ENCODE measurements at places on chromosomes 12 and 14.

GRCh38 chr12:51320311-51320694 is 3.7 kb downstream of the BIN2 start:
- DNase-seq, result no peak

GRCh38 chr14:102928412-102929240 is 6.2 kb downstream of the AMN start:
- no peak for DNase-seq

- DNase-seq, result peak; percentile 91
Observed at GRCh38 chr12:71240946-71241345, 83.1 kb upstream of the TSPAN8 start.

- DNase-seq, result peak; percentile 25
Observed at GRCh38 chr12:109833307-109834189, at the start of gene TRPV4. TSS of gene TRPV4 (minus strand) at chr12:109833398. CDS start at chr12:109814796, 18,602 bp downstream.

DNA sequence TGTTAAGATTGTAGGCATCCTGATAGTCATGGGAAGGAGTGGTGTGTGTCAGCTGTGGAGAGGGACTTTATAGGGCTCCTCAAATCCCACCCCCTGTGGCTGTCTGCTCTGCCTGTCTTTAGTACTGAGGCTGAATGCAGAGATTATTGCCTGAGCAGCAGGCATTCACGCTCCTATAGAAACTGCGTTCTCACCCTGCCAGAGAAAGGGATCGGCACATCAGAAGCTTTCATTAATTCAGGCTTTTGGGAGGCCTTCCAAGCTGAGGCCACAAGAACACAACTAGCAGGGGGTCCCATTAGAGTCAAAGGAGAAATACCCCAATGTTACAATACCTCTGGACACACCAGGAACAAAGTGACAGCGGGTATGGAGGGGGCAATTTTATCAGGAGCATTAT is 12.6 kb downstream of the KCNK10 start:
- DNase-seq, result no peak

GRCh38 chr12:4278329-4279197 is 5.0 kb downstream of the CCND2 start:
- no peak for DNase-seq

- peak; percentile 95 for DNase-seq
Observed at GRCh38 chr12:49507139-49507538, 31.7 kb upstream of the KCNH3 start.

- DNase-seq, result no peak
Observed at GRCh38 chr12:105275997-105276733, 40.2 kb upstream of the APPL2 start.

- no peak for DNase-seq
Observed at GRCh38 chr12:125287155-125287847, 222.1 kb downstream of the AACS start.

GRCh38 chr14:88535149-88535548 is 19.7 kb downstream of the PTPN21 start:
- no peak for DNase-seq

- no peak for DNase-seq
Observed at GRCh38 chr12:73159954-73160353, 887.8 kb downstream of the TRHDE start.

DNA sequence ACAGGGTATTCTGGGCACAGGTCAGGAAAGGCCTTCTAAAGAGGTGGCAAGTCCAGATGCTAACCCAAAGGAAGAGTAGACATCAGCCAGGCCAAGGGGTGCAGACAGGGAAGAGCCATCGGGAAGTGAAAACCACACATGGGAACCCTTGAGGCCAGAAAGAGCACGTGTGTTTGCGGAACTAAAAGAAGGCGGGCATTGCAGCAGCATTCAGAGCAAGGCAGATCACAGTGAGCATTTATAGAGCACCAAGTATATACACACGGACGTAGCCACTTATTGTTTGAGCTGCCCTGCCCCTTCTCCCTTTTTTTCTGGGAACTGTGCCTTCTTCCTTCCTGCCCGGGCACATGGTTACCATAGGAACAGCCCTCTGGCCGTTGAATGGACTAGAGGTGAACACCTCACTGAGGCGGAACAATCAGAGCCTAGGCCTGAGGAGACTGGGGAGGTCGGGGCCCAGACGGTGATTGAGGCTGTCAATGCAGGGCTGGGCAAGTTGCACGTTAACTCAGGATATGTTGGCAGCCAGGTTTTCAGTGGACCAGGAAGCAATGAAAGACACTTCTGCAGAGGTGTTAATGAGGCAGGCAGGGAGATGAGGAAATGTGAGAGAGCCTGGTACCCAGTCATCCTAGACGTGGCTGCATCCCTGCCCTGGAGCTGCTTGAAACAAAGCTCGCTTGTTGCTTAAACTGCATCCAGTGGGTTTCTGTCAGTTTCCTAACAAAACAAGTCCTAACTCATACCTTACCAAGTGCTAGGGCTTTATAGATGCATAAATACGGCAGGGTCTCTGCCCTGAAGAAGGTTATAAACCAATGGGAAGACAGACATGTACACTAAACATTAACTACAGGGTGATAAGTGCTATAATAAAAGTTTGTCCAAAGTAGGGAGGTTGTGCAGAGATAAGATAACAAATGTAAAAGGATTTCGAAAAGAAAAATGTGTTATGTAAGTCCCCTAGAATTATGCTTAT is 34.2 kb downstream of the MOAP1 start:
- DNase-seq, result no peak

DNA sequence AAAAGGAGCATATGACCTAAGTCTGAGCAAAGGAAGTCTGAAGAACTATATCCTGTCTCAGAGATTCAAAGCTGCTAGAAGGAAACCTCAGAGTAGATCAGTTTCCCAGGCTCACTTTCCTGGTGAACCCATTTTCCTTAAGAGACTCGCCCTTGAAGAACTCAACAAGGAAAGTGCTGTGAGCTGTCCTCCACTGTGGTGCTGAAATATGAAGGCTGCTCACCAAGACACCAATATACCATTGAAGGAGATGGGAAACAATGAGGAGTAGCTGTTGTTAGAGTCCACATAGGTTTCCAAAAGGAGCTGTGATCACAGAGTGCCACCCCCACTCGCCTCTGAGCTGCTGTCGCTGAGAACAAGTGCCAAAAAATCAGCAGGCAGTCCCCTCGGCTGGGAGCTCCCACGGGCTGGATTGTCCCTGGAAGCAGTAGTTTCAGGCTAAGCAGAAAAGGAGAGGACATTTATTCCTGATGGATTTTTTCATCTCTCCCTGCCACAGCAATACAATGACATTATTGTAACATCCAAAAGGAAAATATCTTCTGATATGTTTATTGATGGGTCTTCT is 282.1 kb downstream of the RPS29 start:
- DNase-seq, result peak; percentile 25
